Right cardiac atrium (tissue), 5 donors: ENCODE measurements at places on chromosomes 16 and 17. TPM values are rescaled to one million over a fixed set of nuclear protein-coding genes. Genes with fewer than 3 reads are reported as not detected.

Gene WDR81
- 11.2 TPM for total RNA-seq

Gene KRT33A
- not detected for total RNA-seq

Gene PTGES3L
- total RNA-seq, result 44.4 TPM

Gene CCL8
- total RNA-seq, result 0.84 TPM

Gene IL17C
- total RNA-seq, result not detected

Gene B4GALNT2
- 0.03 TPM for total RNA-seq

Gene NMRAL1
- total RNA-seq, result 31.7 TPM
